Stimulated activated CD4-positive, alpha-beta T cell treated with anti-CD3 and anti-CD28 coated beads, Interleukin-15, amount 100 ng/mL, for 1 hour (primary cell): ENCODE measurements at places on chromosomes 12 and 14.
A peak's percentile ranks its signal among the peaks of the same experiment; 100 is the strongest.

GRCh38 chr12:123271001-123271668 is 521 bp downstream of the CDK2AP1 start:
- DNase-seq, result peak; percentile 57

DNA sequence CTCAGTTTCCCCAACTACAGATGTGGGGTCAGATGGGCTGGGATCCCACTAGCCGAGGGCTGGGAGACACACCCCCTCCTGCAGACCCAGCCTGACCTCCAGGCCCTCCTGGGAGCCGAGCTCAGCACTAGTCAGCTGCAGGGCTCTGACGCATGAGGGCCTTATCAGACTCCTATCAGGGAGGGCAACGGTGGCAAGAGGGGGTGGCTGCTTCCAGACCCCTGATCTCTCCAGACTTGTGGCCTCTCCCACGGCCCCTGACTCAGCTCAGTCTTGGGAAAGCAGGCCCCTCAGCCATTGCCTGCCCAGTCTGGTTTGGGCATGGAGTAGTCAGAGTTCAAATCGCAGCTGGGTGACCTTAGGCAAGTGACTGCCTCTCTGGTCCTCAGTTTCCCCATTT is 2.5 kb downstream of the RASAL1 start:
- DNase-seq, result no peak

GRCh38 chr14:103319422-103319821 is 14.6 kb upstream of the EIF5 start:
- DNase-seq, result no peak

GRCh38 chr12:53660041-53660440 is 15.8 kb downstream of the ATP5MC2 start:
- no peak for DNase-seq

DNA sequence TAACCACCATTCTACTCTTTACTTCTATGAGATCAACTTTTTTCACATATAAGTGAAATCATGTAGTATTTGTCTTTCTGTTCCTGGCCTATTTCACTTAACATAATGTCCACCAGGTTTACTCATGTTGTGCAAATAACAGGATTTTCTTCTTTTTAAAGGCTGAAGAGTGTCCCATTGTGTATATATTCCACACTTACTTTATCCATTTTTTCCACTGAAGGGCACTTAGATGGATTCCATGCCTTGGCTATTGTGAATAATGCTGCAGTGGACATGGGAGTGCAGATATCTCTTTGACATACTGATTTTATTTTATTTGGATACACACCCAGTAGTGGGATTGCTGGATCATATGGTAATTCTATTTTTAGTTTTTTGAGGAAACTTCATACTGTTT is 181.1 kb upstream of the HMGA2 start:
- no peak for DNase-seq

GRCh38 chr12:120711411-120711810 is 1.2 kb downstream of the UNC119B start:
- DNase-seq, result no peak

DNA sequence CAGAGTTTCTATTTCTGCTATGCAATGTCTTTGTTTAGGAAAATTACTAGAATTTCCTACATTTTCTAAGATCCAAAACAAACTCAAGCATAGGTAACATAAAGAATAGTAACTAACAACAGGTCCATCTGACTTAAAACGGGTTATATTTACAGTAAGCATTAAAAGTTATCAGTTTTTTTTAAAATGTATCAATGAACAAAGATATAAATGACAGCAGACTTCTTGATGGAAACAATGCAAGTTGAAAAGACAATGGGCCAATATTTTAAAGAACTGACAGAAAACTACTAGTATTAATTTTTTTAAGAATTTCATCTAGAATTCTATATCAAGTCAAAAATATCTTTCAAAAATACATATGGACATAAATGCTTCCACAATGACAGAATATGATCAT is 367.1 kb upstream of the MGAT4C start:
- DNase-seq, result no peak
